ENCODE measurements at places on chromosomes 7 and 10.

DNA sequence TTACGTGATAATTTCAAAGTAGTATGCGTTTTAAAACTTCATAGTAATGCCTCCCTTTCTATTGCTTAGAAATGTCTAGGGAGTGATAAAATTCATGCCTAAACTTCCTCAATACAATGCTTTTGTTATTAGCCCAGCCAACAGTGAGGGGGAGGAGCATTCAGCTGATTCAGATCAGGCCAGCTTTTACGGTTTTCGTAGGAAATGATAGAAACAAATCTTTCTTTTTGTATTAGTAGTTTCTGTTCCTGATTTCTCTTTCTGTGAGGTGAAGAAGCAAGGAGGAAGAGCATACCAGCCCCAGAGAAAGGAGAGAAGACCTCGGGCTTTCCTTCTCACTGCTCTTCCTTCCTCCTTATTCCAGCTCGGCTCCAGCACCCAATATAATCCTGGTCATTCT is 35.2 kb upstream of the ITPRID1 start:
- DNase-seq, result no peak

- peak; percentile 95 for DNase-seq
Measured at GRCh38 chr10:72736176-72736827, 44.4 kb downstream of the MCU start.

DNA sequence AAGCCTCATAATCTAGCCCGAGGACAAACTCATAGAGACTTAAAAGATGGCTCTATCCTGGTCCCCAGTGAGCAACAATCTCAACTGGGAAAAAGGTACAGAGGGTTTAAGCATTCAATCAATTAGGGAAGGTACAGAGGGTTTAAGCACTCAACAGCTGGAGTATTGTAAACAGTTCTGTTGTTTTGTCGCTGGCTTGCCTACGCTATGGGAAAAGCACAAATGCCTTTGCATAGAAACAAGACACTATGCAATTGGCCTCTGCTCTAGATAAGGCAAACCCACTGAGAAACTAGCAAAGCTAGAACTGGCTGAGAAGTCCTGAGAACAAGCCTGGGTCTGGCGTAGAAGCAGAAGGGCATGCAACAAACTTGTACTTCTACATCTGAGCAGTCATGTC is 69.3 kb downstream of the GFRA1 start:
- DNase-seq, result no peak

DNA sequence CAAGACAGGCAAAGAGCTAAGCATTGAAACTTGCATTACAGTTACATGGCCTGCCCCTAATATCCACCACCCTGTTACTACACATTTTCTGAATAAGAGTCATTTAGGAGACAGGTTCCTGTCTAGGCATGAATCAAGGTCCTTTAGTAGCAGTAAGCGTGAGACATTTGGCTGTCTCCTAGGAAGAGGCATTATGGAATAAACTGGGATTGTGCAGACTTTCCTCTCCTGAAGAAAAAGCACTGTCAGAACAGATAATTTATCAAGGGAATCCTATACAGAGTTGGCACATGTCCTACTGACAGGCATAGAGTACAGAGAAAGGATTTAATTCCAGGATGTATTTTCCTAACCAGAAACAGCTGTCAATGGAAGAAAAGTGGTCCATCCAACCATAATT is 111.9 kb downstream of the INHBA start:
- no peak for DNase-seq

DNA sequence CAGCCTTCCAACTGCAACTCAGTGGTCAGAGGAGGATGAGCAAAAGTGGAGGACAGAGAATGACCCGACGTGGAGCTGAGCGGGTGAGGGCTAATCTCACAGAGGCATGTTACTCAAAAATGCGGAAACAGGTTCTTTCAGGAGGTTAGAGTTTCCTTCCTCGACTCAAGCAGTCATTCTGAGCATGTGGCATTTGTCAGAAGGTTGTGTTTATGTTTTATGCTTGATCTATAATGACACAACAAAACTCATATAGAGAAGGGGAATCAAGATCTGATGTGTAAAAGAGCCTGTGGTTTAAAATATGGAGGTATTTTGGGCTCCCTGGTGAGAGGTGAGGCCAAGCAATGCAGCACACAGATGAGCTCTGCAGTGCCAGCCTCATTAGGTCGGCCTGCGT is 311.4 kb downstream of the ADARB2 start:
- no peak for DNase-seq

GRCh38 chr10:132836832-132837540 is 51.0 kb upstream of the NKX6-2 start:
- peak; percentile 31 for DNase-seq

GRCh38 chr7:10101351-10101750 is 872.3 kb upstream of the PHF14 start:
- DNase-seq, result no peak

DNA sequence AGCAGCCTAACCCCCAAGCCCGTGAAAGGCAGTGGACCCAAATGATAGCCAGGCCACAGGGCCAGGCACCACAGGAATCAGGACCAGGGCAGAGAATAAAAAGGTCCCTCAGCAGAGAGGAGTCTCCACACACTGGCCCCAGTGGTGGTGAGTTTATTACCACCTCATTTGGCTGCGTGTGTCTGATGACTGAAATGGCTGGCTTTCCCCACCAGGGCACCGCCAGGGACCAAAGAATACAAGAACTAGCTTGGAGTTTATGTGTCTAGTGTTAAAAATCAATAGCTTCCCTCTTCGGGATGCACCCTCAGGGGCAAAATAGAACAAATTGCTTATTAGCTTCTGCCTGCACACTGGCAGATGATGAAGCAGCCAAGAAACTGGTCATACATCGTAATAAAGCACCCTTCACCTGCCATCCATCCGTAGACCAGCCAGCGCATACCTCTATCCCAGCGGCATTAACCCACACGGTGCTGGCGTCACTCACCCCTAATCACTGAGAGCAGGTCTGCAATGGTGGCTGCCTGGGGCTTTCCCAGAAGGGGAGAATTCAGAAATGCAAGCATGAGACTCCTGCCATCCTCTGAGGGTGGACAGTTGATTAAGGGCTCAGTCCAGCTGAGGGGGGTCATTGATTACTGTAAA is 223.7 kb upstream of the ZMIZ1 start:
- DNase-seq, result no peak

- peak; percentile 51 for DNase-seq
Measured at GRCh38 chr10:77355844-77356243, 281.8 kb downstream of the KCNMA1 start.

- DNase-seq, result peak; percentile 38
Measured at GRCh38 chr10:86969421-86970041, 1.2 kb downstream of the ADIRF start.

DNA sequence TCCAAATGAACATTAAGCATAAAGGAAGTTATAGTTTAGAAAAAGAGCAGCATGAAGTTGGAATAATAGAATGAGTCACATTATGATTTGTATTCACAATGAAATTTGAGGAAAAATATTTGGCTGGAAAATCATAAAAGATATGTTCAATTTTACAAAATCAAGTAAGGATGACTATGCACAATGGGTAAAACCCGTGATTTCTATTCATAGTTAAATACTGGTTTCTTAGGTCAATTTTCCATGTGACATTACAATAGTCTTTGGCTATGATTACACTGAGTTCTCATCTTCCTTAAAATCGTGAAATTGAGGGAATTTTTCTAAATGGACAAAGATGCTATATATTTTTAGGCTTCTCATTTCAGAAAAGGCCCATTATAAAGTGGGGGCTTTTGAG is 17.4 kb upstream of the CCDC172 start:
- no peak for DNase-seq

- no peak for DNase-seq
Measured at GRCh38 chr10:6595499-6595898, 15.4 kb upstream of the PRKCQ start.

DNA sequence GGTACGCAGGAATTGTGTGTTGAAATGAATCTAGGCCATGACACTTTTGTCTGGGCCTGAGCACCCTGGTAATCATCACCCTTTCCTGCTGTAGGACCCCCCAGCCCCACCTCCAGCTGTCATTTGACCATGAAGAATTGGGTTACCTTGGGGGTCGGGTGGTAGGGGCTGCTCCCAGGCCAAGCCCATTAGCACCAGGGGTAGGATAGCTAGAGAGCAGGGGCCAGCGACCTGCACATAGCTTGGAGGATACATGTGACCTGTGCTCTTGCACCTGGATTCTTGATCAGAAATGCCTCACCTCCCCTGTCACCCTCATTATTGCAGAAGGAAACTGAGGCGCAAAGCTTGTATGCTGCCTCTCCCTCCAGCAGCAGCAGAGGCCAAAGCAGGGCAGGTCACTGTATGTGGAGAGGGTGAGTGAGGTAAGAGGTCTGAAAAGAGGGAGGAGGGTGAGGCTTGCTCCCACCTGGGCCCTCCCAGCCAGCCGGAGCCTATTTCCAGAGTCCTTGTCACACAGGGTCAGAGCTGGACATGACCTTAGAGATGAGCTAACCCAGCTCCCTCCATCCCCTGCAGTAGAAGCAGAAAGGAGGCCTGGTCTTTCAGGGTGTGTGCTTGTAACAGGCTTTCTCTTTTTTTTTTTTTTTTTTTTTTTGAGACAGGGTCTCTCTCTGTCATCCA is 35.3 kb upstream of the ANKRD2 start:
- no peak for DNase-seq

Data from cardiac fibroblast (primary cell).